Panc1 (cell line): ENCODE measurements at places on chromosomes 1 and 21.
A peak's percentile ranks its signal among the peaks of the same experiment; 100 is the strongest.

GRCh38 chr21:36668713-36669112 lies 30.2 kb upstream of the SIM2 start:
- no peaks in the 10 kb centered on the region for H3K4me1 ChIP-seq
- no peak overlapping the region for H3K27ac ChIP-seq
- no peaks in the 10 kb centered on the region for H3K36me3 ChIP-seq
- DNase-seq = no peak
- H3K27me3 ChIP-seq = no peaks in the 10 kb centered on the region

DNA sequence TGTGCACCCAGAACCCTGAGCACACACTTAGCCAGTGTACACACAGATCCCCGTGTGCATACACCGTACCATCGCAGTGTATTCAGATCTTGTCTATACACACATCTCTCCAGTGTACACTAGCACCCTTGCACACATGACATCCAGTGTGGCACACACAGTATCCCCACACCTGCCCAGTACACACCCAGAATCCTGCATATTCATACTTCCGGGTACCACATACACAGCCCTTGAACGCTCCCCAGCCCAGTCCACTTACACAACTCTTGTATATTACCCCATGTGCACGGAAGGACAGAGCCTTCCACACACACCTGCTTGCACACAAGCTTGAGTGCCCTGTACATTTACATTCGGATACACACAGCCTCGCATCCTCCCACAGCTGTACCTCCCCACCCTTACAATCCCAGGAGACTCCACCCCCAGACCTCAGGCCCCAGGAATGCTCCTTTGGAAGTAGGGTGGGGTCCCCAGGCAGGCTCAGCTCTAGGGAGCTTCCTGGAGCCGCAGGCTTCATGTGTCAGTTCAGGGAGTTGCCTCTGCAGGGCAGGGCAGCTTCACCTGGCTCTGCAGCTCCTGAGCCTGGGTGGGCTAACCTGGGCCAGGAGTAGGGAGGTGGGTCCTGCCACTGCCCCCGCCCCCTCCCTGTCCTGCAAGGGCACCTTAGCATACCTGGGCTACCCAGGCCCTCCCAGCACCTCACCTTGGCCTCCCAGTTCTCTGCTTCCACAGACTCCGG lies 46.2 kb downstream of the AHDC1 start:
- peak overlapping the region; percentile 13; the same call in 1 of the 2 replicates for H3K27ac ChIP-seq
- H3K27me3 ChIP-seq = no peaks in the 10 kb centered on the region
- no peaks in the 10 kb centered on the region; the same call in 1 of the 2 replicates for H3K36me3 ChIP-seq

DNA sequence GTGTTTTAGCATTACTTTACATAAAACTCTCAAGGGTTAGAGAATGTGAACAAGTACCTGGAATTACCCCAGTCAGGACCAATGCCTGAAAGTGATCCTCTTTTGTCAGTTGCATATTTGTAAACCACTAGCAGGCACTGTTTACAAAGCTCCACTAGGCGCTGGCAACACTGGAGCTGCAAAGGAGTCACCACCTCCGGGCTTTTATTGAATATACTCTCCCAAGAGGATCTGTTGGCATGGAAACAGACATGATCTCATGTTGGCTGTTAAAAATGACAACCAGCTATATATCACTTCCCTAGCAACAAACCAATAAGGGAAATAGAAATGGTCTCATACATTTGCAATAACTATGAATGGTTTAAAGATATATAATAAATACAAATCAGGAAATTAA lies 116.0 kb downstream of the TTLL7 start:
- no peak overlapping the region for H3K4me3 ChIP-seq
- DNase-seq = no peak
- no peak overlapping the region for H3K27ac ChIP-seq
- H3K27me3 ChIP-seq = no peaks in the 10 kb centered on the region

- no peak for DNase-seq
- no peaks in the 10 kb centered on the region; the same call in 1 of the 2 replicates for H3K36me3 ChIP-seq
- H3K27me3 ChIP-seq = no peaks in the 10 kb centered on the region
- H3K4me3 ChIP-seq = peak overlapping the region; percentile 53
- H3K27ac ChIP-seq = peak overlapping the region; percentile 100
- peaks cover 36% of the 10 kb centered on the region for H3K4me1 ChIP-seq
These were observed 1.9 kb upstream of the ARID1A start for GRCh38 chr1:26693599-26694572.

GRCh38 chr1:248807067-248807737 lies 18.5 kb downstream of the SH3BP5L start:
- H3K27ac ChIP-seq = no peak overlapping the region
- H3K36me3 ChIP-seq = no peaks in the 10 kb centered on the region
- H3K4me1 ChIP-seq = no peaks in the 10 kb centered on the region

- H3K4me3 ChIP-seq = no peak overlapping the region
- H3K4me1 ChIP-seq = no peaks in the 10 kb centered on the region
- no peaks in the 10 kb centered on the region for H3K36me3 ChIP-seq
- no peak overlapping the region for H3K27ac ChIP-seq
- H3K27me3 ChIP-seq = no peaks in the 10 kb centered on the region
- DNase-seq = no peak
These were observed 200.7 kb downstream of the CHRM3 start for GRCh38 chr1:239587066-239587465.

GRCh38 chr1:199218065-199218464 lies 579.2 kb downstream of the PTPRC start:
- H3K36me3 ChIP-seq = no peaks in the 10 kb centered on the region
- no peaks in the 10 kb centered on the region for H3K4me1 ChIP-seq
- DNase-seq = no peak
- no peaks in the 10 kb centered on the region for H3K27me3 ChIP-seq
- H3K27ac ChIP-seq = no peak overlapping the region

GRCh38 chr1:29270929-29271521 lies 34.7 kb downstream of the PTPRU start:
- no peak overlapping the region for H3K27ac ChIP-seq
- peaks cover 5% of the 10 kb centered on the region; the same call in 1 of the 2 replicates for H3K4me1 ChIP-seq
- H3K27me3 ChIP-seq = no peaks in the 10 kb centered on the region
- no peak overlapping the region for H3K4me3 ChIP-seq
- no peak for DNase-seq

DNA sequence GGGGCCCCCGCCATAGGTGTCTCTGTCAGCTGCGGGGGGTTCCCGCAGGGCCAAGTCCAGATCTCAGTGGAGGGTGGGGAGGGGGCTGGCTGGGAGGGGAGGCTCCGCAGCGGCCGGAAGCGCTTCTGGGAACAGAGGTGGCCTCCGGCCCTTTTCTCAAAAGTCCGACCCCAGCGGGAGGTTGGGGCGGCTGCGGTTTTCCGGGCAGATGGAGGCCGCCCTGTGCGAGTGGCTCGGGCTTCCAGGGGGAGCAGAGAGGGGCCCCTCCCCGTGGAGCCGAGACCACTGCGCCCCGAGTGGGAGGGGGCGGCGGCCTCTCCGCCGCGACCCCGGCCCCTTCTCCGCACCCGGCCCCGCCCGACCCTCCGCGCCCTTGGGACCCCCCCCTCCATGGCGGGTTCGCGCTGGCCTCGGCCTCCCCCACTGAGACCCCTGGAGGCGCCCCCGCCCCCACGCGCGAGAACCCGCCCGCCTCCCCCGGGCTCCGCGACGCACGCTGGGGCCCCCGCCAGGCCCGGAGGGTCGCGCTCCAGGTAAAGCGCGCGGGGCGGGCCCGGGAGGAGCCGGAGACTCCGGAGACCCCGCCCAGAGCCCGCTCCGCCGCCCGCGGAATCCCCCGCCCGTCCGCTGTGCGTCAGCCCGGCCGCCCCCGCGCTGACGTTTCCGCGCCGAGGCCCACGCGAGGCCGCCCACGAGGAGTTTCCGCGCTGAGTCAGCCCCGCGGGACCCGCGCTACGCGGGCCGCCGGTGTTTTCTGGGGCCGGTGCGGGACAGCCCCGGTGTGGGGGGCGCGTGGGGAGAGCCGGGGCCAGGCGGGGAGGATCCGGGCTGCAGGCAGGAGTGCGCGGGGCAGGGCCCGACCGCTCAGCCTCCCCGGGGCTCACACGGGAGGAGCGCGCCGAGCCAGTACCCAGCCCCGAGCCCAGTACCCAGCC lies 5.2 kb downstream of the TNFRSF18 start:
- H3K4me1 ChIP-seq = no peaks in the 10 kb centered on the region
- H3K36me3 ChIP-seq = no peaks in the 10 kb centered on the region
- H3K27me3 ChIP-seq = no peaks in the 10 kb centered on the region
- no peak for DNase-seq

GRCh38 chr1:83815330-83815729 lies 183.6 kb downstream of the TTLL7 start:
- H3K4me3 ChIP-seq = no peak overlapping the region
- H3K27ac ChIP-seq = no peak overlapping the region
- no peaks in the 10 kb centered on the region for H3K4me1 ChIP-seq
- no peak for DNase-seq
- no peaks in the 10 kb centered on the region for H3K36me3 ChIP-seq

GRCh38 chr1:200505257-200505656 lies 95.4 kb upstream of the ZNF281 start:
- H3K36me3 ChIP-seq = no peaks in the 10 kb centered on the region
- no peak overlapping the region for H3K27ac ChIP-seq
- H3K4me1 ChIP-seq = peaks cover 6% of the 10 kb centered on the region; the same call in 1 of the 2 replicates
- H3K27me3 ChIP-seq = peaks cover 3% of the 10 kb centered on the region; the same call in 1 of the 2 replicates

DNA sequence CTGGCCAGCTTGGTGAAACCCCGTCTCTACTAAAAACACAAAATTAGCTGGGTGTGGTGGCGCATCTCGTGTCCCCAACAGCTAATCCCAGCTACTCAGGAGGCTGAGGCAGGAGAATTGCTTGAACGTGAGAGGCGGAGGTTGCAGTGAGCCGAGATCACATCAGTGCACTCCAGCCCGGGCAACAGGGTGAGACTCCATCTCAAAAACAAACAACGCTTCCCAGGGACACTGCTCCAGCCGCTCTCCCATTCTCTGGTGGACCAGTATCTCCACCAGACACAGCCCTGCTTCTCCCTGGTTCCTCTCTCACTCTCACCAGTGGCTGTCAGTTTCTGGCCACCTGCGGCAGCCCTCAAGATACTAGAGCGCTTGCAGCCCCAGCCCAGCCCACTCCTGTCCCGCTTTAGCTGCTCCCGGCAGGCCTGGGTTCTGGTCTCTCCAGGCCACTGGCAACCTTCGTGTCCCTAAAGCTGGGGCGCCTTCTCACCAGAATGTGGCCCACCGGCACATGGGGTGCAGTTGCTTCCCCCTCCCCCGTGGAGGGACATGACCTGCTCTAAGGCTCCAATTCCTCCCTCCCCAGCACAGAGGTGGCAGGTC lies 20.9 kb upstream of the LRRC47 start:
- no peaks in the 10 kb centered on the region for H3K4me1 ChIP-seq
- DNase-seq = no peak
- H3K27ac ChIP-seq = no peak overlapping the region
- no peaks in the 10 kb centered on the region for H3K36me3 ChIP-seq

- DNase-seq = no peak
- no peaks in the 10 kb centered on the region for H3K36me3 ChIP-seq
- H3K4me1 ChIP-seq = no peaks in the 10 kb centered on the region
- H3K27me3 ChIP-seq = no peaks in the 10 kb centered on the region
These were observed 38.0 kb downstream of the CD58 start for GRCh38 chr1:116532671-116533428.

DNA sequence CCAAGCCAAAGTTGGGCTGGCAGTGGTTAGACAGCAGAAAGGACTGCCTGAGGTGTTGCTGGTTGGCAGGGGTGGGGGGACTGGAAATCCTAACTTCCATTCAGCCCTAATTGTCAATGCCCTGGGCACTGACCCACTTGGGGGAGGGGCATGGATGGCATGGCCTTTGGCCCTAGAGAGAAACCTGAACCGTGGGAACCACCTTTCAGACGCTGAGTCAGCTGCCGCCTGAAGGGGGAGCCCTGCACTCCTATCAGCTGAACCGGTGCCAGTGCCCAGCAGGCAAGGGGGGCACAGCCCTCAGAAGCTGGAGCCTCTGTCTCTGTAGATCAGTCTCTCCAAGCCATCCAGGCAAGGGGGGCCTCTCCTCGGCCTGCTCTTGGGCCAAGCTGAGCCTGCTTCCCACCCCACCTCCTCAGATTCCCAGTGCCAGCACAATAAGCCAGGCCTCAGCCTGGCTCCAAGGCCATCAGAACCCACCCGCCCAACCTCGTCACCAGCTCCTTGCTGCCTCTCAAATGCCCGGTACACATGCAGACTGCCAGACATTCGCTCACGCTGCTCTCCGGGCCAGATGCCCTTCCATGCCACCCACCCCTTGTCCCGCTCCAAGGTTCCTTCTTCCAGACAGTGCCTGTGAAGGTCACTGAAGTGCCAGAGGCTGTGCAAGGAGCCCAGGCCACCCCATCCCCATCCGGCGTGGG lies 11.6 kb downstream of the TINAGL1 start:
- peaks cover 33% of the 10 kb centered on the region for H3K4me1 ChIP-seq
- peak overlapping the region; percentile 71 for H3K27ac ChIP-seq
- DNase-seq = no peak
- H3K27me3 ChIP-seq = no peaks in the 10 kb centered on the region
- no peaks in the 10 kb centered on the region for H3K36me3 ChIP-seq

DNA sequence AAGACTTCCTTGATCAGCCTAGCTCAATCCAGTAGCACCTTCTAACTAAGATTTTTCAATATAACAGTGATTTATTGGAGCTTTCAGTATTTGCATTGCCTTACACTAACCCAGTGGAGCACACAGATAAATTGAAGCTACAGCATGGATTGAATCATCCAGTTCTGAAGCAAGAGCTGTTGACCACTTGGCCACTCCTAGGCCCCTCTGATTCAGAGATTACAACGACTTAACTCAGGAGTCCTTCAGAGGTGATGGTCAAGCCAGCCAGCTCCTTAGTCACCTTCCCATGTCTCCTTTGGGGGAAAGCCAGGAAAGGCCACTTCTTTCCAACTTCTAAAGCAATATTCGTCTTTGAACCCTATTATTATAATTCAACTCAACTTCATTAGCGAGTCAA lies 151.8 kb downstream of the TENT5C start:
- 0 out of 2 replicates have a peak, but pooled peaks cover 2% of the 10 kb centered on the region for H3K27me3 ChIP-seq
- DNase-seq = no peak
- H3K4me1 ChIP-seq = no peaks in the 10 kb centered on the region
- H3K27ac ChIP-seq = no peak overlapping the region
- H3K36me3 ChIP-seq = no peaks in the 10 kb centered on the region

- H3K4me1 ChIP-seq = peaks cover 27% of the 10 kb centered on the region; the same call in 1 of the 2 replicates
- DNase-seq = no peak
- H3K27me3 ChIP-seq = no peaks in the 10 kb centered on the region
- peak overlapping the region; percentile 80 for H3K4me3 ChIP-seq
These were observed 486 bp downstream of the NIPAL3 start for GRCh38 chr1:24415910-24416665.

DNA sequence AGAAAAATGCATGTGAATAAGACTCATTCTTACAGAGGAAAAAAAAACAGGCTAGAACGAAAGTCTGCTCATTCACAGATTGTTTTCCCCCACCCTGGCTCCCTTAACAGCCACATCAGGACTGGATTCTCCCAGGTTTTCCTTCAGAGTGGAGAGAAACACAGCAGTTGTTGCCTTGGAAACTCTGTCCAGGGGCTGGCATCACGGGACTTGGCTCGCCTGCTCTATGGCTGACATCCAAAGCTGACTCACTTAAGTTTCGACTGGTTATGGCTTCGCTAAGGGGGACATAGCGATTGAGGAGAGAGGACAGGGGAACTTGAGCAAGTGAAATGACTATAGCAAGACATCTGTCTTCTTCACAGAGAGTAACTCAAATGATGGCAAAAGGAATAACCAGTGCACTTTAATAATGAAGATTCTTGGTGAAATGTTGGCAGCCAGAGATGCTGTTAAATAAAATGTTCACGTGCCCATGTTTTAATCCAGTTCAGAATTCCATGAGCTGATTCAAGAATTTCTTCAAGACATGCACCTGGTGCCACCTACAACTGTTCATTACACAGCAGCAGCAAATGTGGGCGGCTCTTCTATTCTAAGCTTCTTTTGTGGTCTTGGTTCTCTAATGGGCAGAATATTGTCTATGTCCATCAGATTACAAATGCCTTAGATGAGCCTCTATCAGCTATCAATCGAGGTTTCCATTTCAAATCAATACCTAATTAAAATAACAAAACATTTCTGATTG lies 21.8 kb downstream of the MIS18A start:
- H3K27ac ChIP-seq = no peak overlapping the region
- peaks cover 5% of the 10 kb centered on the region; the same call in 1 of the 2 replicates for H3K27me3 ChIP-seq
- DNase-seq = no peak
- no peak overlapping the region for H3K4me3 ChIP-seq
